ENCODE measurements at places on chromosomes 5 and 9.

DNA sequence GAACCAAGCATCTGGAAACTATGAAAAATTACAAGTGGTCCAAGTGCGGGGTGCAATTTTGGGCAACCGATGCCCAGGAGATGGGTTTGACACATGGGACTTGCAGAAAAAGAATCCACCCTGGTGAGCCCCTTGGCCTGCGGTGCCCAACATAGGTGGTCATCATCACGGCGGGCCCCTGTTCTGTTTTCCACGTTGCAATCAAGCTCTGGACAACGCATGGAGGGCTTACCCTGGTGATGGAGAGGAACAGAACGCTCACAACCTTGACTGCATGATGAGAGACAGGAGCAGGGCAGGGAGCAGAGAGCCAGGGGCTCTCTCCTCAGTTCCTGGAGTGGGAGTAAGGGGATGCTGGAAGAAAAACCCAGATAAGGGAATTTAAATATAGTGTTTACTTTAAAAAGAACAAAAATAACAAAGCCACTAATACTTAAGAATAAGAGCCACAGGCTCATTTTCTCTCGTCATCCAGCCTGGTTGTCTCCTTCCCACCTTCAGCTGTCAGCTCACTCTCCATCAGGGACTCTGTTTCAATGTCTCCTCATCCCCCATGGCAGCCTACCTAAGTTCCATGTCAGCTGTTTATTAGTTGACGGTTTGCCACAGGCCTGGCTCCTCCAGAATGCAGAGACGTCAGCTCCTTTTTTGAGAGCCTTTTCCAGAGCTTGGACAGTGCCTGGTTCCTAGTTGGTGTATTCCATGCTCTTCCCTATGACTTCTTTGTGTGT is 172.1 kb downstream of the GADD45G start:
- no peak for DNase-seq

DNA sequence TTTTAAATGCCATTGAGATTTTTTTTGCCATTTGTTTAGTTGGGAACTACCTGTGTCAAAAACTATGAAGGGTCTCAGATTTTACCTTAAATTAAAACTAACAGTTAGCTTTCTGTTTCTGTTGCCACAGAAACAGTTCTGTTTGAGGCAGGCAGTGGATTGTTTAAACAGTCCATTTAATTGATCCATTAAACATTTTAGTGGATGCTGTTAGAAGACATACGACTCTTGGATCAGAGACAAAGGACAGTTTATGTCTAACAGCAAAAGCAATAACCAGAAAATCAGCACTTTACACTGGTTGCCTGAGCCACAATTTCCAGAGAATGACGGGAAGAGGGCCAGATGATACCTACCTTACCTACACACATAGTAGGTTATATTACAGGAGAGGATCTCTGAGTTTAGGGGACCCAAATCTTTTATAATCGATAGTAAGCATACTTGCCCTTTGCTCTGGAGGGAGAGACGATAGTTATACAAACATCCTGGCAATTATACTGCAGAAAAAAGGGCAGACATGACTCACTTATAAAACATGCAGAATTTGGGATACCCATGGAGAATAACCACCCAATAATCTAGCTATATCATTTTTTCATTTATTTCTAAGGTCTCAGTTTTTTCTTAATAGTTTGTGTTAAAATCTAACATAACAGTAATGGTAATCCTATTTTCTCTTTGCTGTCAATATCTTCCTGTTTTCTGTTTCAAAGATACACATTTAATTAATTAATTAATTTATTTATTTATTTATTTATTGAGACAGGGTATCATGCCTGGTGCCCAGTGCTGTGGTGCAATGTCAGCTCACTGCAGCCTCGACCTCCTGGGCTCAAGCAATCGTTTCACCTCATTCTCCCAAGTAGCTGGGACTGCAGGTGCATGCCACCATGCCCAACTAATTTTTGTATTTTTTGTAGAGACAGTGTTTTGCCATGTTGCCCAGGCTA is 136.7 kb upstream of the TNFAIP8 start:
- DNase-seq = no peak

GRCh38 chr9:114583371-114584155 is 4.0 kb upstream of the ATP6V1G1 start:
- no peak for DNase-seq

DNA sequence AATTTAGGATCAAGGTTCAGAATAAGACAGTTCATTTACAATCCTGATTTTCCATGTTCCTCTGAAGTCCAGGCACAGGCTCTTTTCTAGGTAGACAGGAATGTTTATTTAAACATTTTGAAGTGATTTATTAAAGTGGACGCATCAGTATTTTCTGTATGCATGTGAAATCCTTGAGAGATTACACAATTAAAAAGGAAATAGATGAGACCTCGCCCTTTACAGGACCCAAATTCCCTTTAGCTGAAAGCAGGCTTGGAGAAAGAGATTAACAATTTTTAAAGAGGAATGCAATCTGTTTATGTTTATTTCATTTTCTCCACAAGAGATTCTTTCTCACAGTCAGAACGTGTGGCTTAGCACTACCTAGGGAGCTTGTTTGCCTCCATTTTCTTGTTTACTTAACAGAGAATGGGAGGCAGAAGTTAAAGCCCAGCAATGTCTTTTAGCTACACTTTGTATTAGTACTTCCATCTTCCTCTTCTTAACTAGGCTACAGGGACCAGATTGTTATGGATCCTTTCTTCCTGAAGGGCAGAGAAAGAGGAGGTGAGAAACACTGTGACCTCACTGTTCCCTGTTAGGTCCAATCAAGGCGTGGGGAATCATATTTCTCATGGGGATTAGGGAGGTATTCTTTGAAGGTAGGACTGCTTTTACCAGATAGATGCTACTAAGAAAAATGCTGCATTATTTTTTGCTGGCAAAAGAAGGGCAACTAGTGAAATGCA is 416.0 kb downstream of the SH3GL2 start:
- no peak for DNase-seq

GRCh38 chr5:113162770-113163169 is 186.2 kb downstream of the DCP2 start:
- DNase-seq = no peak

- DNase-seq = no peak
These were observed 53.0 kb upstream of the SIMC1 start for GRCh38 chr5:176185133-176185733.

- no peak for DNase-seq
These were observed 6.6 kb downstream of the NINJ1 start for GRCh38 chr9:93127395-93127911.

- no peak for DNase-seq
These were observed 1174.0 kb downstream of the MAT2B start for GRCh38 chr5:164679461-164679860.

DNA sequence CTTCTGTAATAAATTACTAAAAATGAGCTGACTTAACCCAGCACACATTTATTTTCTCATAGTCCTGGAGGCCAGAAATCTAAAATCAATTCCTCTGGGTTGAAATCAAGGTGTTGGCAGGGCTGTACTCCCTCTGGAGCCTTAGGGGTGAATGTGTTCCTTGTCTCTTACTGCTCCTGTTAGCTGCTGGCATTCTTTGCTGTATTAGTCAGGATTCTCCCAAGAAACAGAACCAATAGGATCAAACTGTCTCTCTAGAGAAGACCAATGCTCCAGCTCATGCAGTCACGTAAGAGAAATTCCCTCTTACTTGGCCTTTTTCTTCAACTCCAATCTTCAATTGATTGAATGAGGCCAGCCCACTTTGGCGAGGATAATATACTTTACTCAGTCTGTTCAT is 15.3 kb upstream of the CD180 start:
- no peak for DNase-seq

GRCh38 chr5:142441616-142442015 is 116.8 kb upstream of the SPRY4 start:
- DNase-seq = no peak

DNA sequence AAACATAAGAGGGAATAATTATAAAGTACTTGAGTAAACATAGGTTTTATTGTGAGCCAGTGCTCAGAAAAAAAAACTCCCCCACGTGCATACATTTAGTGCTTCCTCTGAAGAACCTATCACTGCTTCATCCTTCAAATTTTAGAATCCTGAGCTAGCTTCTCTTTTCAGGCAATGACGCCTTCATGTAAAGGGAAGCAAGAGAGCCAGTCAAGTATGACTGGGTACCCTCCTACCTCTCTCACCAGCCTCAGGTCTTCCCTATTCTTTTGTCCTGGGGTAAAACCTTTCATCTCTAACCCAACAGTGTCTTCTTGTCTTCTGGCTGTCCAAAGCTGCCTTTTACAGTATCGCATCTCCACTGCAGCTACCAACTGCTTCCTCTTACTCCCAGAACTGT is 32.0 kb downstream of the PLPP1 start:
- no peak for DNase-seq

DNA sequence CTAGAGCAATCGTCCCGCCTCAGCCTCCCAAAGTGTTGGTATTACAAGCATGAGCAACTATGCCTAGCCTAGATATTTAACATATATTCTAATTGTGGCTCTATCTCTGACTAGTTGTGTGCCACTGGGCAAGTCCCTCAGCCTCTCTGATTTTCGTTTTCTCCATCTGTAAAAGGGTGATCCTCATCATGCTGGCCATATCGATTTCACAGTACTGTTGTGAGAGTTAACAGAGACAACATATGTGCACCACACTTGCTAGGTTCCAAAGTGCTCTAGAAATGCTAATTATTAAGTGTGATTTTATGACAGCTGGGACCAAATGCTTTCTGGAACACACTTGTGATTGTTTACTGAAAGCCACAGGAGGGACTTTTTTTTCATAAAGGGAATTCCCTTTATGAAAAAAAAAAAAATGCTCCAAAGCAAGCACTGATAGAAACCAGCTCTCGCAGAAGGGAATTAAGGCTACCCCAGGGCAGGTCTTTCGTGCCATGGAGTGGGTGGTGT is 78.5 kb upstream of the EPB41L4B start:
- no peak for DNase-seq

GRCh38 chr5:199197-199949 is 8.1 kb downstream of the LRRC14B start:
- no peak for DNase-seq

DNA sequence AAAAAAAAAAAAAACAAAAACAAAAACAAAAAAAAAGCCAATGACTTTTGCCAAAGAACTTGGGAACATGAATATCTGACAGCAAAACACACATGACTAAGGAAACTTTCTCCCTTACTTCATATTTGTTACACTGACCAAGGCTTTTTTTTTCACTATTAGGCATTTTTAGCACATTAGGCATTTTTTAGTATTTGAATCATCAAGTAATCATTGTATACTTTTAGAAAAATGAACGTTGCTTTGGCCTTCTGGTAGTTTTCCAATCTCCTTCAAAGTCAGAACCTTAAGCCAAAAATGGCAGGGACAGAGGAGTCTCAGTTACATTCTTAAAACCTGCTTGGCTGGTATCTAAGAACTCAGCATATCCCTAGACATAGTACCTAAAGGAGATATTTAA is 19.3 kb downstream of the NREP start:
- no peak for DNase-seq

DNA sequence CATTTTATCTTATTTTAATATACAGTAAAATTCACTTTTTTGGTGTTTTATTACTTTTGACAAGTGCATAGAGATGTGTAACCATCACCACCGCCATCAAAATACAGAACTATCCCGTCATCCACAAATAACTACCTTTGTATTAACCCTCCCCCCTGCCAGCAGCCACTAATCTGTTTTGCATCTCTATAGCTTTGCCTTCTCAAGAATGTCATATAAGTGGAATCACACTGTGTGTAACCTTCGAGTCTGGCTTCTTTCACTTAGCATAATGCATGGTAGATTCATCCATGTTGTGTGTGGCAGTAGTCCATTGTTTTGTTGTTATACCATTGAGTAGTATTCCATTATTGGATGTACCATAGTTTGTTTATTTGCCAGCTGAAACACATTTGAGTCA is 98.8 kb downstream of the BOD1 start:
- DNase-seq = no peak

DNA sequence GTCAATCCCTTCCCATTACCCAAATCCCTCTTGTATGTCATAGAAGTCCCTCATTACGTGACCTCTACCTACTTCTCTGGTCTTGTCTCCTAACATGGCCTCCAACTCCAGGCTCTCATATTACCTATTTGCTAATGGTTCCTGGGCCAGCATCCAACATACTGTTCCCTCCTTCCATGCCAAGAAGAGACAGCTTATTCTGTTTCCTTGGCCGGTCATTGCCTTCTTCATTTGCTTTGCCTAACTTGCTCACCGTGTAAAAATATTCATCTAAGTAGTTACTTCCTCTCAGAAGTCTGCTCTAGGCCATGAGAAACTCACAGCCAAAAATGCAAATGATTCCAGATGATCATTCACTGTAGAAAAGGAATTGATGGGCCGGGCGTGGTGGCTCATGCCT is 8.9 kb upstream of the IL6ST start:
- DNase-seq = no peak

GRCh38 chr5:161261668-161262323 is 284.7 kb downstream of the GABRB2 start:
- DNase-seq = no peak

DNA sequence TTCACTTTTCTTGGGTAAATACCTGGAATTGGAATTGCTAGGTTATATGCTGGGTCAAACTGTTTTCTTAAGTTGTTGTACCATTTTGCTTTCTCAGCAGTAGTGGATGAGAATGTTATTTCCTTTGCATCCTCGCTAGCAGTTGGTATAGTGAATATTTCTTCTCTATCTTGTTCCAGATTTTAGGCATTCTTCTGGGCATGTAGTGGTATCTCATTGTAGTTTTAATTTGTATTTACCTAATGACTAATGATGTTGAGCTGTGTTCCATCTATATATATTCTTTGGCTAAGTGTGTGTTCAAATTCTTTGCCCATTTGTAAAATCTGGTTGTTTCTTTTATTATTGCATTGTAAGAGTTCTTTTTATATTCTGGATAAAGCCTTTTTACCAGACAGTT is 333.3 kb downstream of the MAT2B start:
- DNase-seq = no peak

DNA sequence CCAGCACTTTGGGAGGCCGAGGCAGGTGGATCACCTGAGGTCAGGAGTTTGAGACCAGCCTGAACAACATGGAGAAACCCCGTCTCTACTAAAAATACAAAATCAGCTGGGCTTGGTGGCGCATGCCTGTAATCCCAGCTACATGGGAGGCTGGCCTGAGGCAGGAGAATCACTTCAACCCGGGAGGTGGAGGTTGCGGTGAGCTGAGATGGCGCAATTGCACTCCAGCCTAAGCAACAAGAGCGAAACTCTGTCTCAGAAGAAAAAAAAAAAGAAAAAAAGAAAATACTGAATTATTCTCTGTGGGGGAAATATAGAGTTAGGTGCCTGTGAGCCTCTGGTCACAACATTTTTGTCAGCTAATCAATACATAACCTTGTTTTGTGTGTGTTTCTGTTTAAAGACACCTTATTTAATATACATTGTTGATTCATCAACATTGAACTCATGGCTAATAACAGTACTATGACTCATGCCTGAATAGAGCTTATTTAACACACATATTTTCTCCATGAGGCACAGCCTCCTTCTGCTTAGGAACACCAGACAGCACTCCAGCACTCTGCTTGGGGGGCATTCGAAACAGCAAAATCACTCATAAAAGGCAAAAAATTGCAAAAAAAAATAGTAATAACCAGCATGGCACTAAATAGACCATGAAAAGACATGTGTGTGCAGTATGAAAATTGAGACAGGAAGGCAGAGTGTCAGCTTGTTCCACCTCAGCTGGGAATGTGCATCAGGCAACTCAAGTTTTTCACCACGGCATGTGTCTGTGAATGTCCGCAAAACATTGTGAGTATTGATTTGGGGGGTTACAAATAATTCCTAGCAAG is at the start of gene IL31RA:
Gene IL31RA, plus strand, starts transcription at position 519 of the 836 bp plus-strand sequence. Its CDS starts 214 bp downstream, at position 733.
- DNase-seq = no peak

- no peak for DNase-seq
These were observed 44.1 kb upstream of the SELENOP start for GRCh38 chr5:42855811-42856210.

All from hematopoietic multipotent progenitor cell treated with erythropoietin and hydrocortisone succinate and interleukin-3 and kit ligand, for 15 days (in vitro differentiated cells).